ENCODE measurements at places on chromosomes 7 and 10.

GRCh38 chr7:3042861-3043489 is 692 bp downstream of the CARD11 start:
- peak; percentile 89 for DNase-seq

GRCh38 chr7:99141841-99142726 is 1.8 kb downstream of the SMURF1 start:
- DNase-seq = peak; percentile 88

DNA sequence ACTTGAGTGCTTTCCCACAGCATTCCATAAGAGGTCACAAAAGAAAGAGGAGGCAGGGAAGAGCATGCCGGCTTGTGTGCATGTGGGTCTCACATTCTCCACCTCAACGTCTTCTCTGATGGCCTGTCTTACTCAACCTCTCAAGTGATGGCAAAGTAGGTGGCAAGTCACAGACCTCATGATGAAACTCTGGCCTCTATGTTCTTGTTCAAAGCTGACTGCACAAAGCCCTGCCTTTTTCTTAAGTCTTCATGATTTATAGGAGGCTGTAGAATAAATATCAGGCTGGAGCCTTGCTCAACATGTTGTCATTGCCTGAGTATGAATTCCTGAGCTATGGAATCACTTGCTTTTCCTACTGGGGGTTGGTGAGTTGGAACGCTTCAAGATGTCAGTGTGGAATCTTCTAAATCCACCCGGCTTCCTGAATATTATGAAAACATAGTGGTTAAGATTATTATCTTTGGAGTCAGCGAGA is 213.6 kb upstream of the INHBA start:
- no peak for DNase-seq

DNA sequence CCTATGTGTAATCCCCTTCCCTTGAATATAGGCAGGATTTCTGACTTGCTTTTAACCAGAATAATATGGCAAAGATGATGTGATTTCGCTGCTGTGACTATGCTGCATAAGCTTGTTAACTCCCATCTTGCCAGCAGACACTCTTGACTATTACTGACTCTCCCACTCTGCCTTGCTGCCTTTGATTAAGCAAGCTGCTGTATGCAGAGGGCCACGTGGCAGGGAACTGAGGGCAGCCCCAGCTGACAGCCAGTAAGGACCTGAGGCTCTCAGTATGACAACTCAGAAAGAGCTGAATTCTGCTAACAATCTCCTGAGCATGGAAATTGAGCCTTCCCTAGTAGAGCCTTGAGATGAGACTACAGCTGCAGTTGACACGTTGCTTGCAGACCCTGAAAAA is 279.4 kb upstream of the CACNA2D1 start:
- DNase-seq = no peak

- DNase-seq = no peak
Observed at GRCh38 chr7:158827411-158828132, 1.7 kb downstream of the ESYT2 start.

GRCh38 chr10:62911210-62911963 is 95.2 kb upstream of the EGR2 start:
- no peak for DNase-seq

- no peak for DNase-seq
Observed at GRCh38 chr10:97503406-97503805, 4.7 kb downstream of the UBTD1 start.

DNA sequence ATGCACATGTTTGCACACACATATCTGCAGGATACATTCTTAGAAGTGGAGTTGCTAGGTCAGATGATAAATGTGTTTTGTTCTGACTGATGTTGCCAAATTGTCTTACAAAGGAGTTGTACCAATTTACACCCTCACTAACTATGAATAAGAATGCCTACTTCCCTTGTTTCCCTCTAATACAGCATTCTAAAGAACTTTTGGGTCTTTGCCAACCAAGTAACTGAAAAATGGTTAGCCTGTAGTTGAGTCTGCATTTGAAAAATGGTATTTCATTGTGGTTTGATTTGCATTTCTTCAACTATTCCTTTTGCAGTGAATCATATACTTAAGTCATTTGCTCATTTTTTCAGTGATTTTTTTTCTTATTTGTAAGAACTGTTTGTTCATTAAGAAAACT is 48.4 kb downstream of the TMEM26 start:
- no peak for DNase-seq

DNA sequence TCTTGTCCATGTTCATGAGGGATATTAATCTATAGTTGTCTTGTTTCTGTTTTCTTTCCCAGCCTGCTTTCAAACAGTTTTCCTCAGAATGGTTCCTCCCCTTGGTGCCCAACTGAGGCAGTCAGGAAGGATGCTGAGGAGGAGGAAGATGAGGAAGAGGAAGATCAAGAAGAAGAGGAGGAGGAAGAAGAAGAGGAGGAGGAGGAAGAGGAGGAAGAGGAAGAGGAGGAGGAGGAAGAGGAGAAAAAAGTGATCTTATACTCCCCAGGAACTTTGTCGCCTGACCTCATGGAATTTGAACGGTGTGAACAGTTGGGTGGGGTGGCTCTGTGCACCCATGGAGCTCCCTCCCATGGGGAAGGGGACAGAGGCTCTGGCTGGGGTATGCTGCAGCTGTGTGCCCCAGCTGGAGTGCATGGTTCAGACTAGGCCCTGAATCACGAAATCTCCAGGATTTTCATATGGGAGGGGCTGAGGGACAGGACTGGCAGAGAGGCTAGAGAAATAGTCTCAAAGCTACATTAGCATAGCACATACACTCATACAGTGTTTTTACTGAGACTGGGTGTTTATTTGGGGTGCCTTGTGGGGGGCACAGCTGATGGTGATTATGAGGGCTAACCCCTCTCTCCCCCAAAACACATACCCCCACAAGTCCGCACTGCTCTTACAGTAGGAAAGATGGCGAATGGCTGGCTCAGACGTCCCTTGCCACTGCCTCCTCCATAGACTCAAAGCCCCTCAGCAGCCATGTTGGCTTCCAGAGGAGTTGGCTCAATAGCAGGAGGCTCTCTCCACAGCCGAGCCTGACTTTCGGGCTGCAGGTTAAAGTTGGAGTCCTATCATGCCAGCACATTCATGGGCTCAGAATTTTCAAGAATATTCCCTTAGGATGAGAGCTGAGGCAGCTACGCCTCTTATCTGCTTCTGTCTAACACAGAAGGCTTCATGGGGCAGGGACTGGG is 11.9 kb downstream of the STRA8 start:
- DNase-seq = no peak

DNA sequence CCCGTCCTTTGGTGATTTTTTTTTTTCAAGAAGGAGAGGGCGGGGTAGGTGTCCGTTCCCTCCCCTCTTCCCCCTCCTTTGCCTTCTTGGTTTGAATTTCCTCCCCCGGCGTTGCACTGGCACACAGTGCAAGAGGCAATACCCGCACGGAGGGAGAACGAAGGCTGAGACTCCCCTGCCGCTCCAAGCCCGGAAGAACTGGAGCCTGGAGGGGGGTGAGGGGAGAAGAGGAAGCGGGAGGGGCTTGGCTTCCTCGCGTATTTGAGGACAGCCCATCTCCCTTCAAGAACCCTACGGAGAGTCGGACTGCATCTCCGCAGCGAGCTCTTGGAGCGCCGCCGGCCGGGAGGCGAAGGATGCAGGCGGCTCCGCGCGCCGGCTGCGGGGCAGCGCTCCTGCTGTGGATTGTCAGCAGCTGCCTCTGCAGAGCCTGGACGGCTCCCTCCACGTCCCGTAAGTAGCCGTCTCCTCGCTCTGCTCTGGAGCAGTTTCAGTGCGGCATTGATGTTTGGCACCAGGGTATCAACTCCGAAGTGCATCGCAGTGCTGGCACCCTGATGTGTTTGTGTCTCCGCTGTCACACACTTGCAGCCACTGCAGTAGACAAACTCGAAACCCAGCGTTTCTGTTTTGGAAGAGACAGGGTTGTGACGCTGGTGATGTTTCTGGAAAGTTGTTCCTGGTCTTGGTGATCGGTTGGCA is at the start of gene CNTNAP2:
CNTNAP2 (plus strand) TSS at position 281 of the 702 bp plus-strand sequence; CDS start at position 357, 76 bp downstream.
- DNase-seq = no peak

- no peak for DNase-seq
Observed at GRCh38 chr10:119754936-119755335, 29.1 kb downstream of the INPP5F start.

GRCh38 chr7:131797841-131798240 is 241.4 kb upstream of the PODXL start:
- DNase-seq = no peak

GRCh38 chr7:48628793-48629349 is 295.5 kb upstream of the CDC14C start:
- no peak for DNase-seq

DNA sequence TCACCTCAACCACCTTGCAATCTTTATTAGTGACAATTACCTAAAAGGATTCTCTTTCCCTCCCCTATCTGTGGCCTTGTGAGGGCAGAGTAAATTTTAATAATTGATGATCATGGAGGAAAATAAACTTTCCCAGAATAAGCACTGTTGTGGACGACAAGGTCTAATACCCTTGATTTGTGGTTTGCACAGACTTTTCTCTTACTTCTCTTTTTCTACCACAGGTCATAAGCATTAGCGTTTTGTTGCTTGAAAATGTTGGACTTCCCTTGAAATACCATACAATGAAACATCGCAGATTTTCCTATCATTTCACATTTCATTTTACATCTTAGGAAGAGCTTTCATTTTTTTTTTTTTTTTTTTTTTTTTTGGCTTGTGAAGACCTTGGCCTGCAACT is 188.1 kb upstream of the TMEM72 start:
- DNase-seq = no peak

DNA sequence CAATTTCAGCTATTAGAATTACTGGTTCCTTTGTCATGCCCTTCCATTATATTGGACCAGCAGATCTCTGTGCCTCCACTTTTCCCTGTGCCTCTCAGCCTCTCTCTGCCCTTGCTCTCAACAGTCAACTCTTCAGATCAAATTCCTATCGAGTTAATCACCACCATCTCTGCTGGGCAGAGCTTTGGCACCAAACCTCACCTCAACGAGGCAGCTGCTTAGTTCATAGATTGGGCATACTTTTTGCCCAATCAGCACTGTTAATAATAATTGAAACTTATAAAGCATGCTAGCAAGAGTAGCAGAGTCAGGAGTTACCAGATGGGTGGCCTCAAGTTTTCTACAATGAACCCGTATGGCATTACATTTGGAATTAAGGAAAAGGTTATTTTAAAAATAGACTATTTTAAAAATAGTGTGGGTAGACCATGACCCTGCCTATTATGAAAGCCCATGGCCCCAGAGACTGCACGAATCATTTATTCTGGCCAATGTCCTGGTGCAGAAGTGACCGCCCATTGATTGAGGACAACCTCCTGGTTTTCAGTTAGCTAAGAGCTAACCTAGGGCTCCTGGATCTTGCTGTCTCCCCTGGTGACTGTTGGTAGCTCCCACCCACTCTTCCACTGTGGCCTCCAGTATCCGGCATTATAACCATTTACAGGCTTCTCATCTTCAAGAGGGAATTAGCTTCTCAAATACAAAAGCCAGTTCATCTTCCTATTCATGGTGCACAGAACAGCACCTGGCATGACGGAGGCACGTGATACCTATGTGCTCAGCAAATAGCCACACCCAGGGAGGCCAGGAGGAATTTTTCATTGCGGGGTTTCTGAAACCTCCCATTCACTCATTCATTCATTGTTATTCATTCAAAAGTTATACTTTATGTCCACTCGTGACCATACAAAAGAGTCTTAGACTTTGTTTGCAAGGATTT is 265.4 kb downstream of the INHBA start:
- no peak for DNase-seq

DNA sequence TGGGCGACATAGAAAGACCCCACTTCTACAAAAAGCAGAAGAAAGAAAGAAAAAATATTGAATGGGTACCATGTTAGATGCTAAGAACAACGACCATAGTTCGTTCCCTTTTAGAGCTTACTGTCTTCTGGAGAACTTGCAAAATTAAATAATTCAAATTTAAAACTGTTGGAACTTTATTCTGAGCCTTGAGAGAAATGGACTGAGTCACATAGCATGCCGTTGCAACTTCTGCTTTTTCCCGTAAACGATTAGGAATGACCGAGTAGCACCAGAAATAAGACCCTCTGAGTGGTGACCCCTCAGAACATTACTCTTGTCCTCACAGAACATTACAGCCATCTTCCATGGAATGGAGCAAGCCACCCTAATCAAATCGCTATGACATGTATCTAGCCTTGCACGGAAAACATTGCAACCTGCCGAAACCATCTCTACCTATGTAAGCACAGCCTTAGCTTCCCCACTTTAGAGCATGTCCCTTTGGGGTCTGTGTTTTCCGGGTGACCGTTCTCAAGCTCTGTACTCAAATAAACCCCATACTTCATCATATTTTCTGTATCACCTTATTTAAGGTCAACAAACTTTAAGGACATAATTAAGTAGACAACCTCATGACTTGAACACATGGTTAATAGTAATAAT is 179.1 kb downstream of the PRKCQ start:
- no peak for DNase-seq

DNA sequence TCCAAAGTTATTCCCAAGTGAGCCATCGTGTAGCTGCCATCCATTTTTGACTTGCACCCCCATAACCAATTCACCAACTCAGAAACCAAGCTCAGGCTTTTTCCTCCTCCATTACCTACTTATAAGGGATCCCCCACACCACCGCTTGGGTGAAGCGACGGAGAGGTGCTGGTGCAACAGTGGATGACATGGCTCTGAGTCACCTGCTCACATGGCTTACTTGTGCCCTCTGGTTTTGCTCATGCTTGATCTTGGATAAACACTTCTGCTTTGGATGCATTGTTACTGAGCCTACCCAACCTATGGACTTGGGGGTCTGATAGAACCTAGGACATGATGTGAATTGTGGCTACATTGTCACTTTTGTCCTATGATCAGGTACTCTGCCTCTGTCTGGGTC is 12.0 kb upstream of the AKR1B1 start:
- DNase-seq = no peak

DNA sequence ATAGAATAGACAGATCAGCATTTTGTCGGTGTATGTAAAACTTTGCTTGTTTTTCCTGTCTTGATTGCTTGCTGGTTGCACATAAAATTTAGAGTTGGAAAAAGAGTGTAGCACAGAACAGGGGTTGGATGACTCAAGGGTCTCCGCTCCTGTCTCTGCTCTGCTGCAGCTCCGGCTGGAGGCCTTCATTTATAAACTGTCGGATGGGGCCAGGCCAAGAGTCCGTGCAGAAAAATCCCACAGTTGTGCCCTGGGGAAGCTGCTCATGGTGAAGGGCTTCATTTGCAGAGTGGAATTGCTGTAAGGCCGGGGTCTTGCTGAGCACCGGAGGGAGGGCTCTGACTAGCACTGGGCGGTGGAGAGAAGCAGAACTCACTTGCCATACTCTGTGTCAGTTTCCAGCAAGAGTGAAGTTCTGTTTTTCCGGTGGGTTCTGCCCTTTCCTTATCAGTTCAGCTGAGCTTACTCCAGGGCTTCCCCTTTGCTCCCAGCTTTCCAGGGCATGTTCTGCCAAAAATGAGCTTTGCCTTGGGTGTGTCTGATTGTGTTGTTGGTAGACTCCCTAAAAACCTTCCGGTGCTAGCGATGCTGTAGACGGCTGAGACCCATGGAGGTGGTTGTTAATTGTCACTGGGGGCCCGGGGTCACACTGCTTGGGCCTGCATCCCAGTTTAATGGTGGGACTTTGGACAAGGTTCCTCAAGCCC is 67.2 kb downstream of the CAMK1D start:
- DNase-seq = no peak
